ENCODE measurements at places on chromosomes 11 and 22. TPM values are rescaled to one million over a fixed set of nuclear protein-coding genes. Genes with fewer than 3 reads are reported as not detected.

Gene OR8G5
- total RNA-seq, result not detected

Gene OR56A3
- not detected for total RNA-seq

Gene PTPRCAP
- 12.5 TPM for total RNA-seq

DNA sequence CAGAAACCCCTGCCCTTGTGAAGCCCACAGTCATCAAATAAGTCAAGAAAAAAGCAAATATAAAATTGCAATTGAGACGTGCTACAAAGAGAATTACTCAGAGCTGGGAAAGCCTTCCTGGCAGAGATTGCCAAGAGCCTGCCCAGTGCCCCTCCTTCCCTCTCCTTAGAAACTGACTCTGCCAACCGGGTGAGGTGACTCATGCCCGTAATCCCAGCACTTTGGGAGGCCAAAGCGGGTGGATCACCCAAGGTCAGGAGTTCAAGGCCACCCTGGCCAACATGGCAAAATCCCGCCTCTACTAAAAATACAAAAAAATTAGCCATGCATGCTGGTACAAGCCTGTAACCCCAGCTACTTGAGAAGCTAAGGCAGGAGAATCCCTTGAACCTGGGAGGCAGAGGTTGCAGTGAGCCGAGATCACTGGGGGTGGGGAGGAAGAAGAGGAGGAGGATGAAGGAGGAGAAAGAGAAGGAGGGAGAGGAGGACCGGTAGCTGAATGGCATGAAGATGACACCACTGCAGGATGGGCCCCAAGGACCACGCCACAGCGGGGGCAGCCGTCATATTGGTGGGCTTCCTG is 76.1 kb upstream of the RTL6 start:
- no peaks in the 10 kb centered on the region for H3K4me1 ChIP-seq
- H3K36me3 ChIP-seq, result no peaks in the 10 kb centered on the region
- H3K27ac ChIP-seq, result no peak overlapping the region
- H3K27me3 ChIP-seq, result peaks cover 56% of the 10 kb centered on the region
- peak; percentile 53 for DNase-seq

- H3K4me3 ChIP-seq, result no peak overlapping the region
- DNase-seq, result no peak
- no peaks in the 10 kb centered on the region for H3K36me3 ChIP-seq
- H3K4me1 ChIP-seq, result no peaks in the 10 kb centered on the region
Observed at GRCh38 chr11:120024586-120024985, 113.3 kb downstream of the TRIM29 start.

GRCh38 chr11:57536947-57537619 is at the start of gene SMTNL1:
TSS of gene SMTNL1 (plus strand) at chr11:57537595. CDS start at chr11:57542643, 5,048 bp downstream.
- H3K4me1 ChIP-seq, result no peaks in the 10 kb centered on the region
- no peak within 1 kb of the TSS for H3K4me3 ChIP-seq
- no peak for DNase-seq
- H3K36me3 ChIP-seq, result no peaks in the 10 kb centered on the region
- no peaks in the 10 kb centered on the region for H3K27me3 ChIP-seq

DNA sequence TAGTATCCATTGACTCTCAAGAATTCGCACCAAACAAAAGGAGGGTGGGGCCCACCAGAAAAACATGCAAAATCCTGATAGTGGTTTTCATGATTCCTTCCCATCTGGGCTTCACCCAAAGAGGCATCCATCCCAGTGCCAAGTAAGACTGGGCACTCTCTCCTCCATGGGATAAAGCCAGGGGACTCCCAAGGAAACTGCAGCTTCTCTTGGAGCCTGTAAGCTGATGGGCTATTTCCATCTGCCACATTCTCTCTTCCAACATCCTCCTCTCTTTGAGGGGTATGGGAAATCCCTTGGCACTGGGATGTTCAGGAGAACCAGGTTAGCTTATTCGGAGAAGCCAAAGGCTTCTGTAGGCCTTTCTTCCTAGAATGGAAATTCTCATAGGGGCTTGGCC is 10.8 kb downstream of the OPCML start:
- DNase-seq, result no peak
- no peaks in the 10 kb centered on the region for H3K4me1 ChIP-seq
- no peak overlapping the region for H3K27ac ChIP-seq

- no peak for DNase-seq
- no peaks in the 10 kb centered on the region for H3K27me3 ChIP-seq
- H3K36me3 ChIP-seq, result no peaks in the 10 kb centered on the region
- peaks cover 12% of the 10 kb centered on the region for H3K4me1 ChIP-seq
Observed at GRCh38 chr11:64060263-64060860, 24.6 kb downstream of the FLRT1 start.
